ACHN (cell line): ENCODE measurements at places on chromosomes 12 and 14.

DNA sequence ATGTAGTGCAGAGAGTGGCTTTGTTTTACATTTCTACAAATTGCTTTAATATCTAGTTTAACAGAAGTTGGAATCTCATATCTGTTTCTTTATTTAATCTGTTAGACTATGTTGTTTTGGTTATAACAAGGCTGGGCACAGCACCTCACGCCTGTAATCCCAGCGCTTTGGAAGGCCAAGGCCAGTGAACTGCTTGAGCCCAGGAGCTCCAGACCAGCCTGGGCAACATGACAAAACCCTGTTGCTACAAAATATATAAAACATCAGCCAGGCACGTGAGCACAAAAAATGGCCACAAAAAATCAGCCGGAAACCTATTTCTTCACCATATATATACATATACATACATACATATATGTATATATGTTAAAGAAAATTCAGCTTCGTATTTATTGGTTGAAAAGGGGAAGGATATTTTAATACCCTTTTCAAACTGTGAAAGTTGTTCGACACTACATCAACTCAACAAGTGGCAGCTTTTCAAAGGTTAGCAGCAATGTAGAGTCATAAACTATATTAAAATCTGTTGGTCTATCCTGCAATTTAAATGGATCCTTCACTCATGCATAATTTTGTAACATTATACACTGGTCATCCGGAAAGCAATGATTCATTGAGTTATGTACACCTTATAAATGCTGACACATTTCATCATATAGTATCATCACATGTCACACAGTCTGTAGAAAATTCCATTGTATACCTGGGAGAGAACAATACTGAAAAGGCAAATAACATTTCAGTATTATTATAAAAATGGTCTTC, 7.1 kb downstream of the NR2C1 start:
- DNase-seq = no peak

DNA sequence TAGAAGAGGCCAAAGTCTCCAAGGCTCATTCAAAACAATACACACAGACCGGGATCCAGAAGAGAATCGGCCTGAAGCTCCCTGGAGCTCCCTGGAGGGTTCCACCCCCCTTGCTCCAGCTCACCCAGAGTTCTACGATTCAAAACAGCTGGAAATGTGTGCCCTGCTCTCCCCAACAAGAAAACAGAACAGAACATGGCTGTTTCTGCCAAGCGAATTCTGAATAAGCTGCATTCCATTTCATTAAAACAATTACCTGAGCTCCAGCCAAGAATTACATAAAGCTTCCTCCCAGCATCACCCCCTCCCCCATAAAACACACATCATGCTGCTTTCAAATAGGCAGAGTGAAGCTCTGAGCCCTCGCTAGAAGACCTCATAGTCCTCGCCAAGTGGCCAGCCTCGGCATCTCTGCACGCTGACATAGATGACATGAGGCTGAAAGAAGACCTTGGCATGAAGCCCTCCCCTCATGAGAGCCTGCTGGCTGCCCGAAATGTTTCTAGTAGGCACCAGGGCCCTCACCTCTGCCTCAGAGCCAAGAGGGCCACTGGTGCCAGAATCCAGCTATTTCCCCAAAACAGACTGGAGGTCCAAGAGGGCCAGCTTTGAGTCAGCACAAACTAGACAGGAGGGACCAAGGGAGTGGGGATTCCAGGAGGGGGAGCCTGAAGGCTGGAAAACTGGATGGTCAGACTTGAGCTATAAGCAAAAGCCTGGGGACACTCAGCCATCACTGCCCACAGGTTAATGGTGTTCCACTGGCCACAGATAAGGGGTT, 8.3 kb downstream of the PXN start:
- DNase-seq = no peak

DNA sequence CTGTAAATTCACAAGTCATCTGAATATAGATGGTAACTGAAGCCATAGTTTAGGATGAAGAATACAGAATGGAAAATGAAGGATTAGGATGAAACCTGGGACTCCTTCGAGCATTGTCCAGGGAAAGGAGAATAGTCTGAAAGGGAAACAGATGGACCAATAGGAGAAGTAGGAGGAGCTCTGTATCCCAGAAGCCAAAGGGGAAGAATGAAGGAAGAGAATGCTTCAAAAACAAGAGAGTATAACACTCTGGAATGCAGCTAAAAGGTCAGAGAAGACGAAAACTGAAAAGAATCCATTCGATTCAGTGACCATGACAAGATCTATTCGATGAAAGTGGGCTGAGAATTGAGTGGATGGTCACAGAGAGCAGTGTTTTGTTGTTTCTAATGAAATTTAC, 1.0 kb downstream of the GMFB start:
- DNase-seq = peak; percentile 55

- DNase-seq = no peak
Observed at GRCh38 chr14:68774771-68775613, 17.9 kb downstream of the ZFP36L1 start.

DNA sequence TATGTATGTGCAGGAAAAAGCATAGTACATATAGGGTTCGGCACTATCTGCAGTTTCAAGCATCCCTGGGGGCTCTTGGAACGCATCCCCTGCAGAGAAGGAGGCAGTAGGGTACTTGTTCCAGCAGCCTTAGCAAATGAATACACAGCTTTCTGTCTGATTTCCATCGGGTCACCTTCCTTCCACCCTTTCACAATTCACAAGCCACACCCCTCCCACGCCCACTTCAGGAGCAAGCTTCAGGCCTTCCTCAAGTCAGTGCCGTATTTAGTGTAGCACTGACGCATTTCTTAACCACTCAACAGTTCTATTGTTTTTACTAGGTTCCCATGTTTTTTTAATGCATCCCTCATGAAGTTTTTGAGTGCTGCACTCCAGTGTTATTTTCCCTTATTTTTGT, 64.2 kb downstream of the CLMN start:
- peak; percentile 85 for DNase-seq

DNA sequence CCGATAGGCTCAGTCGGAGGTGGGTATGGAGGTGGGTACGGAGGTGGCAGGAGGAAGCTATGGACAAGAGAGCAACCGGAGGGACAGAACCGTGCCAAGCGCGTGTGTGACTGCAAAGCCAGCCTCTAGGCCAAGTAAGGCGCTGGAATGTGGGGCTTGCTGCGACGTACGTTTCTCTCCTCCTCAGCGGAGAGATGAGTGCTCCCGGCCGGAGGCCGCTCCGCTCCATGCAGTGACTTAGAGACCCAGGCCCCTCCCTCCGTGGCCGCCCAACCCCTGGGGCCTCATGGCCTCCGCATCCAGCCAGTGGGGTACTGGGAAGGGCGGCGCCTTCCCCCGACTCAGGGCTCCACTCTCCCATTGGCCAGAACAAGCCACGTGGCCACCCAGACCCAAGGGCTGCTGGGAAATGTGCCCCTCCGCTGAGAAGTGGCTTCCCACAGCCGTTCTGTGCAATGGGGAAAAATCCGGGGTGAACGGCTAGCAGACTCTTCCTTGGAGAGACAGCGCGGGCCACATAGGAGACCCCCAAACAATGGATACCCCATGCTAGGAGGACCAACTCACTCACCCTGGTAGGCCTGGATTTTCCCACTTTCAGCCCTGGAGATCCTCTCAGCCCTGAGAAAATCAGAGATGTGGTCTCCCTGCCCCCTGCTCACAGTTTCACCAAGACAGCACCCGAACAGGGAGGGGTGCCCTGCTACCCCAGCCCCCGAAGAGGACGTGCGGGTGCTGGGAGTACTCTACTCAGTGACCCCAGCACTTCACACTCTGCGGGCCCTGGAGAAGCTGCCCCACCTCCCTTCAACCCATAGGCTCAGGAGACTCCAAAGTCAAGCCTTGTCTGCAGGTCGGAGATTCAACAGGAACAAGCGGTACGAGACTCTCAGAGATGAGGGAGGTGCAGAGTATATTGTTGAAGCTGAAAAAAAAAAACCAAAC, 66.7 kb downstream of the RIMBP2 start:
- no peak for DNase-seq

DNA sequence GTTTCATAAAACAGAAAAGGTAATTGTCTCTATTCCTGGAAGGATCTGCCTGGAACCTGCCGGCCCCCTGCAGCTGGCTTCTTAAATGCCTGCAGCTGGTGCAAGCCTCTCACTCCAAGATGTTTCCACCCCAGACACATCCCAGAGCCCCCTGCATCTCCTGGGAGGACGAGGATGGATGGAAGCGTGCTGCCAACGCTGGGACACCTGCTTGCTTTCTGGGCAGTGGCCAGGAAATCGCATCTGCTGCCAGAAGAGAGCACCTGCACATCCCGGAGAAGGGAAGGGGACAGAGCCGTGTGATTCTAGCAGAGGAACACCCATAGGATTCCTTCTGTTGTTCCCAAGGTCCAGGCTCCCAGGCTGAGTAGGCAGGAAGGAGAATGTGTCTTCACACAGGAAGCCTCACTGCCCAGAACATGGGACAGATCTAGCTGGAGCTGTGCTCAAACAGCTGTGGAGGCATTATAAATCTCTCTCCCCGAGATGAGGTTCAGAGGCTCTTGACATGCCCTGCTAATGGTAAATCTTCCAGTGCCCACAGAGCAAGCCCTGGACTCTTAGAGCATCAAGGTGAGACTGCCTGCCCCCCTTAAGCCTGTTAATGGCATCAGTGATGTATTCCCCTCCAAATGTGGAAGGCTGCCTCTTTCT, 138.8 kb upstream of the MAP1LC3B2 start:
- no peak for DNase-seq

DNA sequence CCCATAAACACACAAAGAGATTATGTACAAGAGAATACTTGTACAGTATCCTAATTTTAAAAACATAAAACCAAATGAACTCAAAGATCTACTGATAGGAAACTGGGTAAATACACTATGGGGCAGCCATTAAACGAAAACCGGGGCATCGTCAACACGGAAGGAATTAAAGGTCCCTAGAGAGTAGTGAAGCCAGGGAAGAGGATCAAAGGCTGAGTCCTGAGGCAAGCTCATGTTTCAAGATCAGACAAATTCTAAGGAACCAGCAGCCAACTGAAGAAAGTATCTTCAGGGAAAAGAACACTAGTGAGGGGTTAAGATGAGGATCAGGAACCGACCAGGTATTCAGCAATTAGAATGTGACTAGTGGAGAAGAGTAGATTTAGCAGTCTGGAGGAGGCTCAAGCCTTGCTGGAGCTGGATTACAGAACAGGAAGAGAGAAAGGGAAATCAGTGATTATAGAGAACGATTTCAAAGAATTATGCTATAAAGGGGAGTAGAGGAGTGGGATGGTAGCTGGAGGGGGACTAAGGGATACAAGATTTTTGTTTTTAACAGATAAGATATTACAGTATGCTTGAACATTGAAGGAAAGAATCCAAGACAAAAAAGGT, 23.7 kb downstream of the SEL1L start:
- no peak for DNase-seq

DNA sequence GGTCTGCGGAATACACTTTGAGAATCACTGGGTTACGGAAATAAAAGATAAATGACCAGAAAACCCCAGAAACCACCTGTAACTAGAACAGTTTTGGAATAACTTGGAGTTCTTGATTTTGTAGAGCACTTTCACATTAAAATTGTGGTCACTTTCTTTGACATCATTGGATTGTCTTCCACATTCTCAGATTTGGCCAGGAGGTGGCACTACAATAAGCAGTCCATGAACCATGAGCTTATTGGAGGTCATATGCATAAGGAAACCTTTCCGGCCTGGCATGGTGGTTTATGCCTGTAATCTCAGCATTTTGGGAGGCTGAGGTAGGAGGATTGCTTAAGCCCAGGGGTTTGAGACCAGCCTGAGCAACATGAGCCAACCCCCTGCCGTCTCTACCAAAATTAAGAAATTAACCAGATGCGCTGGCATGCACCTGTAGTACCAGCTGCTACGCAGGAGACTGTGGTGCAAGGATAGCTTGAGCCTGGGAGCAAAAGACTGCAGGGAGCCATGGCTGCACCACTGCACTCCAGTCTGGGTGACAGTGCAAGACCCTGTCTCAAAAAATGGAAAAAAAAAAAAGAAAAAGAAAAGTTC, 107.7 kb upstream of the CAND1 start:
- DNase-seq = peak; percentile 65
